ENCODE measurements at places on chromosomes 13 and 19. TPM values are rescaled to one million over a fixed set of nuclear protein-coding genes. Genes with fewer than 3 reads are reported as not detected.
A peak's percentile ranks its signal among the peaks of the same experiment; 100 is the strongest.

DNA sequence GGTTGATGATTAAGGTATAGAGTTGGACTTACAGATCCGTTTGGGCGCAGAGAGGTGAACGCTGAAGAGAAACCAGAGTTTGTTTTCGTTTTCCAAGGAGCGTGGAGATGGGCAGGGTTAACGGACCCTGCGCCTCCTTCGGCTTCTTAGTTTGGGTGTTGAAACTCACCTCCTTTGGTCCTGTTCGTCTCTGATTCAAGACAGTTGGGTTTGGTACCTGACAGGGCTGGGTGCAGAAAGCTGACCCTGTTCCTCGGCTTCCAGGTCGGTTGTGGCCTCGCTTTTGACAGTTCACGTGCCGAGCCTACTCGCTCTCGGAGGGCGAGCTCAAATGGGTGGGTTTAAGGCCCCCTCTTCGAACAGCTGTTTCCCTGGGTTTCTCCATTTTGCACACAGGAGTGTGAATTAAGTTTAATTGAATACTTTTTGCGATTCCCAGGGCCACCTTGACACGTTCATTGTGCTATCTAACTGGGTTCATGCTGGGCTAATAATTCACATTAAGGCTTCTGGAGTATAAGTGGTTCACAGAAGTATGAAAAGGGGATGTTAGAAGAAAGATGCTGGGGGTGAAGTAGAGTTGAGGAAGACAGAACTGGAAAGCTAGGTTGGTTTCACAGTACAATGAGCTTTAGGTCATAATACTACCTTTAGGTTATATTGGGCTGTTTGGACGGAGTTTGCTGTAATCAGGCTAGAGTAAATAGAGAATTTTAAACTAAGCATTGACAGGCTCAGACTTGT is 638 bp downstream of the USPL1 start:
- peak; percentile 1 for ATAC-seq

DNA sequence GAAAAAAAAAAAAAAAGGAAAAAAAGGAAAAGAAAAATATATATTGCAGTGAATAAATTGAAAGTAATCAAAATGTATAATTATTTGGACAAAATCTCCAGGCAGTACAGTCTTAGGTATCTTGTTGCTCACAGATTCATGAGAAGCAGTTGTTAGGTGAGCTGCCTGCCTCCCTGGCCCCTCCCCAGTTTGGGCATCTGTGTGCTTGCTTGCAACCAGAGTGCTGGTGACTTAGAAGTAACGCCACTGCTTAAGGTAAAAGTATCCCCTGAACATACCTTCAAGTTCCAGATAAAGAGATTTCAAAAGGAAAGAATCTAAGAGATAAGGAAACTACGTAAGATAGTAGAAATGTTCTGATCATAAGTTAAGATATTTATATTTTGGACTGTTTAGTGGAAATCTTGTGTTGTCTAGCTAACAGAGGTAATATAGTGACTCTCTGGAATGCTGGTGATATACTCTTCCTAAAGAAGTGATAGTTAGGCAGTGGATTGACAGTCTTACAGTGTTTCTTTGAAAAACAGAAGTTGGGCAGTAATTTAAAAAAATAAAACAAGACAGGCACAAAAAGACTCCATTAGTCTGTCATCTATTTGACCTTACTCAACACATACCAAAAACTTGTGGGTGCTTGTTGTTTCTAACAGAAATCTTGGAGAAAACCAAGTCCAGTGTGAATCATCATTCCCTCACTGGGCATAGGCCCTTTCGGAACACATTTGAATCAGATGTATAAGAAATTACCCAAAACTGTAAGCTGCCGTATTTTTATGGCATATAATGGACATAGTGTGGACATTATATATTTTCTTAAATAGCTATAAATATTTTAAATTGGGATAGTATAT is 38.3 kb upstream of the KCTD4 start:
- ATAC-seq: no peak

The CTU1 gene
- 9.7 TPM for total RNA-seq

The ZNF586 gene
- total RNA-seq: 21.0 TPM

The GZMM gene
- total RNA-seq: 30.5 TPM

The SHISA7 gene
- total RNA-seq: not detected
